GM13976 (cell line): ENCODE measurements at places on chromosomes 4 and X.

DNA sequence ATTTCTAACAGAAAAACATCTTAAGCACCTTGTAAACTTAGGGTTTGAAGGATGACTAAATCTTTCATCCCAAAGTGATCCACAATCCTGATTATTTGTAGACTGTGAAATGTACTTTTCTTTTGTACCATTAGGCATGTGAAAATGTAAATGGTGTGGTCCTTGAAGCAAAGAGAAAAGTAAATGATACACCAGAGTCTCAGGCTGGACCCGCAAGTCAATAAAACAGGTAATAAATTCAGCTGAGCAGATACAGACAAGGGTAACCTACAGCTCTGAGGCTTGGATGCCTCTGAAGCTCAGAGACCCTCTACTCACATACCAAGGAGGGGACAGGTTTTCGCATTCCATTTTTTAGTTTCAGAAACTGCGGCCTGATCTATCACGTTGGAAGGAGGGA is 2.8 kb upstream of the LAP3 start:
- no peak for DNase-seq

- DNase-seq, result no peak
Measured at GRCh38 chrX:24870143-24870542, 145.6 kb downstream of the ARX start.

GRCh38 chr4:155789391-155789790 is 30.6 kb downstream of the GUCY1B1 start:
- peak; percentile 14 for DNase-seq

DNA sequence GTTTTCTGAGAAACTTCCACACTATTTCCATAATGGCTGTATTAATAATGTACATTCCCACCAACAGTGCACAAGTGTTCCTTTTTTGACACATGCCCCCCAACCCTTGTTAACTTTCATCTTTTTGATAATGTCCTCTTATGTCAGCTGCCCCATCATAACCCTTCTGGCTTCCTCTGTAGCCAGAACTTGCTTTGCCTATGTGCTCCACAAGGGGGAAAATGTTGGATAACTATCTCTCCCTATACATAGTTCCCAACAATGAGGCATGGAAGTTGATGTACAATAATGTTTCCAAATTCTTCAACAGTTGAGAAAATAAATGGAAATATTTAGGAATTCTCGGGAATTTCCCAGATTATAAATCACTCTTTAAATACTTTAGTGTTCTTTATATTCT is 142.9 kb downstream of the ASB9 start:
- no peak for DNase-seq

DNA sequence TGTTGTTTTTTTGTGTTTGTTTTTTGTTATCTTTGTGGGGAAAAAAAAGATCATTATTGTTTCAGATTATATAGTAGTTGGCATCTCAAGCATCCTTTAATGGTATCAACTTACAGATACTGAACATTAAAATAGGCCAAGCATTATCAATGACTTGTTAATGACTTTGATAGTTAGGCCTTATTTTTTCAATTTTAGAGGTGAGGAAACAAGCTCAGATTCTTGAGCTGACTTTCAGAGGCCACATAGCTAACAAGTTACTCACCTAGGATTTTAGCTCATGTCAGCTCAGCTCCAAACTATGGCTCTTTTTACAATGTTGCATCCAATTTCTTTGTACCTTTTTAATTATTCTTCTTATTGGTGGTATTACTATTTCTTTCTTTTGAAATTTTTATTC is 471 bp upstream of the PLAC8 start:
- DNase-seq, result no peak

GRCh38 chrX:37995428-37995827 is 10.9 kb upstream of the SYTL5 start:
- DNase-seq, result no peak

GRCh38 chr4:155602351-155603140 is 64.1 kb upstream of the GUCY1A1 start:
- DNase-seq, result no peak

DNA sequence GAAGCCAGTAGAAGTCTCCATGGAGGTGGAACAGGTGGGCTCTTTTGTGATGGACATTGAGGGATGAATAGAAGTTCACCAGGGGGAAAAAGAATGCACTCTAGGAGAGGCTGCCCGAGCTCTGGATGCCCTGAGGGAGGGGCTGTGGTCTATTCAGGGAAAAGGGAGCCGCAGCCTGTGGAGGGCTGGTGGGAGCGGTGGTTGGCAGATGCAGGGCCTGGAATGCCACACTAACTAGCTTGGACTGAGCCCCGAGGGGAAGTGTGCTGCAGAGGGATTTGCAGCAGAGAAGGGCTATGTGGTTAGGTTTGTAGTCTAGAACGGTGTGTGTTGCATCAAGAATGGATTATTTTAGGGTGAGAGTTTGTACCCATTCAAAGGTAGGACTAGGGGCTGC is 29.5 kb upstream of the PSAPL1 start:
- no peak for DNase-seq

- DNase-seq, result no peak
Measured at GRCh38 chrX:24515447-24515846, 50.4 kb downstream of the PDK3 start.

DNA sequence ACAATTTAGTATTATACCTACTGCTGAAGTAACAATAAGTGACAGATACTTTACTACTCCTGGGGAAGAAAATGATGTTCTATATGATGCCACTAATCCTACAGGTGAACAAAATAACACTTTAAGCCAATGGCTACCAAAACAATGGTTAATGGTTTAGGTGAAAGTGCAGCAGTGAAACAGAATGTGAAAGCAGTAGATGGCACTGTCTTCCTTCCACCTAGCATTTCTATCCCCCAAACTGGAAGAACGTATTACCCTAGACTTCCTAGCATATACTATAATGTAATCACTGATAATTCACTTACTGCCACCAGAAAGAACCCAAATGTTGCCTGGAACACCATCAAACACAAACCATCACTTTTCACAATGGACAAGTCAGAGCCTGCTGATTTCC is 18.9 kb upstream of the CABS1 start:
- DNase-seq, result no peak

- no peak for DNase-seq
Measured at GRCh38 chr4:124279741-124280140, 432.8 kb downstream of the ANKRD50 start.

DNA sequence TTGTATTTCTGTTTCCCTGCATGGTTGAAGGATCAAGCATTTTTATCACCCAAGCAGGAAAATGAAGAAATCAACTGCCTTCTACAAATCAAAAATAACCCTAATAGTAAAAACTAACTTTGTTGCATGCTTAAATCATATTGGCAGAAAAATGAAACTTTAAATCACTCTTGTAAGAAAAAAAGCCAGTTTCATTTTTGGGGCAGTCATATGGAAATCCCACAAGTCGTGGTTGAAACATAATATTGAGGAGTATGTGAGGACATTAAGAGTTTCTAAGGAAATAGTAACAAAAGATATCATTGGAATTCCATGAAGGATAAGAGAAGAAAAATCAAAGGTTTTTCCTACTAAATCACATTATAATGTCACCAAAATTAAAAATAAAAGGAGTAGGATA is 8.4 kb downstream of the TEC start:
- DNase-seq, result no peak

GRCh38 chr4:163221467-163221866 is 54.8 kb upstream of the NAF1 start:
- DNase-seq, result no peak

DNA sequence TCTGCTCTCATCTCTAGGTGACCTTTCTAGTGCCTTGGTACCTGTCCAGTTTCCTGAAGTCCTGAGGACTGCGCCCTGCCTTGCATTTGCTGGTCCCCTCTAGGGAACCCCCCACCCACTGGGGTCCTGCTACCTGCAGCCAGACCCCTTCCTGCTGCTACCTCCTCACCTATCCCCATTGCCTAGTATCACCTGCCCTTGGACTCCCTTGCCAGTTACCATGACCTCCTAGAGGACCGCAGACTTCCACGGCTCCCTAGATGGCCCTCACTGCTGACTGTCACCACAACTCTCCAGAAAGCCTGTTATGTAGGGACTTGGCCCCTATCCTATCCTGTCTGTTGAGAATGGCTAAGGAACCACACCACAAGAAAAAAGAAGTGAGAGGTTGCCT is 166.6 kb downstream of the EFNB1 start:
- DNase-seq, result no peak
